NCI-H69 (cell line): ENCODE measurements at places on chromosomes 3 and 15.

- no peak for DNase-seq
These were observed 134.5 kb downstream of the IGF1R start for GRCh38 chr15:98782801-98783200.

- peak; percentile 76 for DNase-seq
These were observed 1.7 kb downstream of the MEIS2 start for GRCh38 chr15:37098468-37099318.

DNA sequence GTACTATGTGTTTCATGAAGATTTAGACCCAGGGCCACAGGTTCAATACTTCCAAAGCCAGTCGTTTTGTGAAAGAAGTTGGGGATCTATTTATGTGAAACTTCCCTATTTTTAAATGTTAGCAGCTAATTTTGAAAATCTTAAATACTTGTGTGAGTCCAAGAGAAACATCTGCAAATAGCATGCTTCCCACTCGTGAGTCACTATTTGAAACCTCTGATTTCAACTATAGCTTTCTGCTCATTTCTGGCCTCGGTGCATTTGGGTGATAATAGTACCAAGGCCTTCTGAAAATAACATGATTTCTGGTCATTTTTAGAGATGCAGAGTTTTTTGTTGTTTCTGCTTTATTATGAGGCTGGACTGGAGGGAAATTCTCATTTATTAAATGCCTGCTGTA lies 110.0 kb downstream of the OPA1 start:
- no peak for DNase-seq

- DNase-seq, result no peak
These were observed 188.5 kb upstream of the RBMS3 start for GRCh38 chr3:29092348-29092747.

GRCh38 chr3:146511402-146512134 lies 32.8 kb downstream of the PLSCR1 start:
- no peak for DNase-seq

DNA sequence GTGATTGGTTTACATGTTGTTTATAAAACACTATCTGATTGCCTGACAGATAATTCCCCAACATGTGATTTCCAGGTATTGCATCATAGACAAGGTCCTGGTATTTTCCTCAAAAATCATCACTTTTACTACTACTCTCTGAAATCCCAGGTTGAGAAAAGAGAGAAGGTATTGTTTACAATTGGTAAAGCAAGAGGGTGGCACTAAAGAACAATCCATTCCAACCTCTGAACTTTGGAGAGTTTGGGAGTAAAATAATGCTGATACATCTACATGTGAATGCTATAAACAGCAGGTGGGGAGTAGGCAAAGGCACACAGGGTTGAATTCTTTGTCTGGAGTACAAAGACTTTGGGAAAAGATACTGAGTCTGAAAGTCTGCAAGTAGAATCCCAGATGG lies 134.2 kb downstream of the WDR72 start:
- DNase-seq, result peak; percentile 43

- no peak for DNase-seq
These were observed 214.7 kb downstream of the CHL1 start for GRCh38 chr3:411226-411625.

DNA sequence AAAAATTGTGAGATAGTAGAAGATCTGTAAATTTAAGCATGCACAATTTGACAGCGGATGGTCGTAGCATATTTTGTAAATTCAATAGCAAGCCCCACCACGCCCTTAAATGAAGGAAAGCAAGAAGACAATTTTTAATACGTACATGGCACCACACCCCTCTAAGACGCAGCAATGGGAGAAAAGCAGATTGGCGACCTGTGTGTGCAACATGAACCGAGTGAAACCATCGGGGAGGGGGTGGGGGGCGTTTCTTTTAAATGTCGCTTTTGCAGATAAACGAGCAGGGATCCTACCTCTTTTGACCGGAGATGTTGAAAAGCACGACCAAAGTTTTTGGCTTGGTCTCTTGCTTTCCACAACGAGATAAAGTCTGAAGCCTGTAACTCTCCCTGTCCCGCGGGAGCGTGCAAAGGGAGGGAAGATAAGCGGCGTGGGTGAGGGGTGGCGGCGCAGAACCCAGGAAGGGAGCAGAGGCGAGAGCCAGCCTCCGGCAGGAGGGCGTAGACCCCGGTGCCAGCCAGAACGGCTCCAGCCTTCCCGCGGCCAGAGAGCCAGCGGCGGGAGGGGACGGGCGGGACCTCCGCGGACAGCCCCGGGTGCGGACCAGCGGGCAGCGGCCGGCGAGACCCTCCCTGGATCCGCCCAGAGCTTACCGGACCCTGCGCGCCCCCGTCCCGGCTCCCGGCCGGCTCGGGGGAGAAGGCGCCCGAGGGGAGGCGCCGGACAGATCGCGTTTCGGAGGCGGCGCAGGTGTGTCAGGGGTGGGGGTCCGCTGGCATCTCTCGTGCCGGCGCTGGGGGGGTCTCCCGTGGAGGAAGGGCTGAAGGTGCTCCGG lies at the start of gene CHL1:
Gene CHL1, plus strand, starts transcription at position 453 of the 838 bp plus-strand sequence. CDS start 123,014 bp downstream, outside the sequence.
- DNase-seq, result peak; percentile 59

DNA sequence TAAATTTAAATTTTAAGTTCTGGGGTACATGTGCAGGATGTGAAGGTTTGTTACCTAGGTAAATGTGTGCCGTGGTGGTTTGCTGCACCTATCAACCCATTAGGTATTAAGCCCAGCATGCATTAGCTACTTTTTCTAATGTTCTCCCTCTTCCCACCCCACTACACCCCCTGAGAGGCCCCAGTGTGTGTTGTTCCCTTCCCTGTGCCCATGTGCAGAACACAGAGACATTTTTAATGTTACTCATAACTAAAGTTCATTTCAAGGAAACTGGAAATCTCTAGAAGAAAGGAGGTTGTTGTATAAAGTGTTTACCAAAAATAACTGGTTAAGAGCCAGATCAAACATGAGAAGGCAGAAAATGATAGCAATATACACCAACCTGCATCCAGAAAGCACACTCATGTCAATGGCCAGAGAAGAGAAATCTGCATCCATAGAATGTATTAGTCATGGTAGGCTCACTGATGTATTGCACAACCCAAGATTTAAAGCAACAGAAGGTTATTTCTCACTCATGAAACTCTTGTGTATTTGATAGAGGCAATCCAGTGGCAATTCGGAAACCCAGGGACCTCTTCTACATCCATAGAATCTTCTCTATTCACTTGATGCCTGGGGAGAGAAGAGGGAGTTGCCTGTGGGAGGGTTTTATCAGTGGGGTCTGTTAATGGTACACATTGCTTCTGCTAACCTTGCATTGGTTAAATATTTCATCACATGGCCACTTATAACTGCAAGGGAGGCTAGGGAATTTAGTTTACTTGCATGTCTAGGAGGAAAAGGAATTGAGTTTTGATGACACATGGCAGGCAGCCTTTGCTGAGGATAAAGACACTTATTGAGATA lies 321.9 kb upstream of the RASGRP1 start:
- DNase-seq, result no peak

- no peak for DNase-seq
These were observed 22.5 kb downstream of the PXK start for GRCh38 chr3:58355179-58355578.

GRCh38 chr15:20356911-20357480 lies 184.6 kb downstream of the GOLGA6L6 start:
- DNase-seq, result no peak

DNA sequence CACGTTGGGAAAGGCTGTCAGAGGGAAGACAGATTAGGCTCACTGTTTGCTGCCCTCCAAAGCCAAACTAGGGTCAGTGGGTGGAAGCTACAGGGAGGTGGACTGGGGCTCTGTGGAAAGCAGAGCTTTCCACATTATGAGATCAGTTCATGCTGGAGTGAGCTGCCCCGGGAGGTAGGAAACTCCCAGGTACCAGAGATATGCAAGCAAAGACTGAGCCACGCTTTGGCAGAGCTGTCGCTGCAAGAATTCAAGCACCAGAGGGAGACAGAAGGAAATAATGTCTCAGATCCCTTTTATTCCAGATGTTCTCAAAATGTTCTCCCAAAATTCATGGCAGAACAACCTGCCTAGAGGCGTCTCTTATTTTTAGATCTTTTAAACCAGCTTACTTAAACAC lies 286.6 kb downstream of the WDR72 start:
- no peak for DNase-seq

GRCh38 chr15:88982304-88982945 lies 69.2 kb upstream of the MFGE8 start:
- DNase-seq, result no peak

- DNase-seq, result peak; percentile 55
These were observed 253.6 kb downstream of the MAGI1 start for GRCh38 chr3:65785065-65785645.

GRCh38 chr3:59318881-59319280 lies 269.1 kb upstream of the CFAP20DC start:
- DNase-seq, result no peak

DNA sequence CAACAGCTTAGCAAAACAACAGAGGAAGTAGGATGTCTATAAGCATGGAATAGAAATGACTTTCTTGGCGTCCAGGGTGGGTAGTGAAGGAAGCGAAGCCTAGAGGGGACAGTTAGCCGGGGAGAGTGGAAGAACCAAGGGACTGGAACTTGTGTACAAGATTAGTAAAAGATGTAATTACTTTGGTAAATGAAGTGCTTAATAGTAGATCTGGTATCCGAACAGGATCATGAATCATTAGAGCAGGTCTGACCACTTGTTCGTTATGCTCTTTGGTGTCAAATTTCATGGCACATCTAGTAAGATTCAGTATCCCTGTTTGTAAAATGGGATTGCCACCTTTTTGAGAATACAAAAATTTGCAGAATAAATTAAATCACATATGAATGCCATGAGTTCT lies 112.5 kb upstream of the MLF1 start:
- peak; percentile 53 for DNase-seq

DNA sequence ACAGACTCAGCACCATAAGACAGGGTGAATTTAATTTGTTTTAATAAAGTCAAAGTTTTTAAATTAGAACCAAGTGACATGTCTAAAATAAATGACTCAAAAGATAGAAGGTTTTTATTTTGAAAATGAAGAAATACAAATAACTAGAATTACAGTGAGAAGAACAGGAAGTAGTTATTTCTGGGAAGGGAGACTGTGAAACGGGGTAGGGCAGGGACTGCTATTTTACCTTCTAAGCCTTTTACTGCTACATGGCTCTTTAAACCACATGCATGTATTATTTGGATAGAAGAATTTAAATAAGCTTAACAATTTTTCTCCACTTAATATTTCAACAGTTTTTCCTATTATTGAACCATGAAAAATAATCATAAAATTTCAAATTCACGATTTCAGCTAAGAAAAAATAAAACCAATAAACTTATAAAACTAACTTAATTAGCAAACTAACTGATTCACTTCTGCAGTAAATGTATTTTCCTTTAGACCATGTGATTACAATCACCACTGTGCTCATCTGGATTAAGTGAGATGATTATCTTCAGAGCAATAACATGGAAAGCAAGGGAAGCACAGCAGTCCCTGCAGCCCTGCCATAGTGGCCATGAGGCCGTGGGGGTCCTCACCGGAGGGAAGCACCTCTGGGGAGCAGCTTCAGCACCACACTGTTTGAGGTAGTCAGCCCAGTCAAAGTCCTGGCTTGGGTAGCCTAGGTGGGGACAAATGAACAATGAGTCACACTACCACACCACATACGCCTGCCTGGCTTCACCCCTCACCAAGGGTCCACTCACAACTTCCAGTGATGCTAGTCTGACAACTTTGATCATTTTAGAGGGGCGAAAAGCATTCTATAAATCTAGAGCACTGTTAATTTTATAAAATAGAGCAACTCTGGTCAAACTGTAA lies 28.3 kb upstream of the STIMATE start:
- no peak for DNase-seq

DNA sequence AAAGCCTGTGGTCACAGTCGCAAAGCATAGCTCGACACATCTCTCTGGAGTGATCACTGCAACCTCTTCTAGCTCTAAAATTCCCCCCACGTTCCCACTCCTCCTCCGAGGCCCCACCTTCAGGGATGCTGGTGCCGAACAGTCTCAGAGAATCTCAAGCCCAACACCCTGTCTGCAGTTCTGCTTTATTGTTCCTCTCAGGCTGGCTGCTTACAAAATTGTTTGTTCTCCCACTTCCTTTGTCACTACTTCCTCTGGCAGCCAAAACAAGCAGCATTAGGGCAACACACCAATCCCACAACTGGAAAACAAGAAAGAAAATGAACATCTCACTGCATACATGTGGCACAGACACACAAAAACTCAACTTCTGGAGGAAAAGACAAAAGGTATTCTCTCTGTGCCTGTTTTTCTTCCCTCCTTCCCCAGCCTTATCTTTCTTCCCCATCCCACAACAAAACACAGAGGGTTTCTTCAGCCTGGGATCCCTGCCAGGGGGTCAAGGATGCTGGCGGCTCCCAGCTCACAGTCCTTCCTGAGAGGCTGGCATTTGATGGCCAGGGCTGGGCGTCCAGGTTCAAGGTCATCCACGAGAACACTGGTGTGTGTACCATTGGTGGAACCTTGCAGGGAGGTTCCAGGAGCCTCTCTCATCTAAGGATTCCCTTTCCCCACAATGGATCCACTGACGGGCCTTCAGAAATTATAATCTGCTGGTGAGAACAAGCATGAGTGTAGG lies 108.4 kb downstream of the TMCO5A start:
- DNase-seq, result no peak

DNA sequence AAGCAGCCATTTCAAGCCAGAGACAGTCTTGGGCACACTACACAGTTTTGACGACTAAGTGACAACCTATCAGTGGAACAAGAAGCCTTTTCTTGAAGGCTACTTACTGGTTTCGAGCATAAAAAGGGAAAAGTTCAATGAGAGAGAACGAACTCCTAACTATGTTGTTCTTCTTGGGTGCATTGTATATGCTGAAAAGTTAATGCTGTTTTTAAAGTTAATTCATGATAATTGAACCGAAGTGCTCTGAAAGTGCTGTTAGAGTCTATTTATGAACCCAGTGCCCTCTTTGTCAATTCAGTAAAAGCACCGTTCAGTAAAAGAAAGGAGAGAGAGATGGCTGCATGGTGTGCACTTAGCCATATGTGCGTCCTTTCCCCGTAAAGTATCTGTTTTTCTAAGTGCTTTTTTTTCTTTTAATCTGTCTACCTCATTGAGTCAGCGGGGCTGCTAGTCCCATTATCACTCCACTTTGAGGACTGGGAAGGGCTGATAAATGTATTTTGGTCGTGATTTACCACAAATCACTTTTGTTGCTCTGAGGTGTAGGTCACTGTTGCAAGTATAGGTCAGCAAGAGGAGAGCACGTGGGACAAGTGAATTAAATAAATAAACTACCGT lies 380.7 kb upstream of the GOLIM4 start:
- peak; percentile 92 for DNase-seq

GRCh38 chr15:46552316-46552715 lies 917.5 kb downstream of the SQOR start:
- DNase-seq, result no peak

DNA sequence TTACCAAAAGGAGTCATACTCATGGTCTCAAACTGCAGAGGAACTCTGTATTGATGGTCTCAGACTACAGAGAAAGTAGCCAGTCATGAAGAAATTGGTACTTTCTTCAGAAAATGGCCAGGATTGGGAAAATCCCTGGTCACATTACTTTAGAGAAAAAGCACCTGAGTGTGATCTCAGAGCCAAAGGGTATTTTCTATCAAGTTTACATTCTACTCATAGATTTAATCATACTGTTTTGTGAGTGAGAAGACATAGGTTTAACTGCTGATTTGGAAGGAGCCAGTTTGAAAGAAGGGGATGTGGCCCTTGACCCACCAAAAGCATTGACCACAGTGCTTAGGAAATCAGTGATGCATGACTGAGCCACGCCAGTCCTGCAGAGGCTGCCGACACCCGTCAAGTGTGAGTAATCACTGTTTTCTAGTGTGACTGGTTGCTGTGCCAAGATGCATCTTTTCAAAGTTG lies 203.6 kb downstream of the AKAP13 start:
- DNase-seq, result peak; percentile 53

- DNase-seq, result peak; percentile 8
These were observed 112.5 kb downstream of the ADAMTS9 start for GRCh38 chr3:64575211-64575844.

GRCh38 chr3:192481638-192482037 lies 245.7 kb downstream of the FGF12 start:
- DNase-seq, result no peak
